ENCODE measurements at places on chromosomes 2 and 18.

GRCh38 chr18:9987931-9988330 lies 74.1 kb downstream of the VAPA start:
- DNase-seq, result no peak

GRCh38 chr2:206208900-206209299 lies 49.2 kb downstream of the EEF1B2 start:
- no peak for DNase-seq

DNA sequence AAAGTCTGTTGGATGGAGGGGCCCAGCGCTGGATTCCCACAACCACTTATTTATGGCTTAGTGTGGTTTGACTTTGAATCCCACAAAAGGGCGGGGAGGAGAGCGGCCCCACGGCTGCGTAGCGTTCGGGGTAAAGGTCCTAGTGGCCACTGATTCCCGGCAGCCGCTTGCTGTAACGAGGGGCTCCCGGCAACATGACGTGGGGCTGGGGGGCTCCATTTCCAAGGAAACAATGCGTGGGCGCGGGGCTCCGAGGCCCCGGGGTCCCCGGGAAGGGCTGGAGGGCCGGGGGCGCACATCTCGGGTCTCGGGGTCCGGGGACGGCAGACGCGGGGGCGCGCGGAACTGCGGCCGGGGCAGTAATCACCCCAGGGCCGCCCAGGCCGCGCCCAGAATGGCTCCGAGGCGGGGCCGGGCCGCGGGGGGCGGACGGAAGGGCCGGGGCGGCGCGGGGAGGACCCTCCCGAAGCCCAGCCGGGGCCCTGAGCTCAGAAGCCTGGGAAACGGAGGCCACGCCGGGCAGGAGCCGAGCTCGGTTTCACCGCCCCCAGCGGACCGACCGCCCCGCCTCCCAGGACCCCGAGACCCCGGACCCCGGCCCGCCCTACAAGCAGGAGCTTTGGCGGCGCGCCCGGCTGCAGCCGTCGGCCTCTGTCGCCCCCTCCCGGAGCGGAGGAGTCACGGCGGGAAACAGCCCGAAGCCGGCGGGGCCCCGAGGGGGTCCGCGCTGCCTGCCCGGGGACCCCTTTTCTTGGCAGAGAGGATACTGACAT lies 11.9 kb upstream of the MLPH start:
- DNase-seq, result peak; percentile 89

GRCh38 chr2:9152975-9153642 lies 53.5 kb upstream of the ASAP2 start:
- no peak for DNase-seq

- DNase-seq, result no peak
These were observed 202.6 kb upstream of the ID2 start for GRCh38 chr2:8479298-8479697.

DNA sequence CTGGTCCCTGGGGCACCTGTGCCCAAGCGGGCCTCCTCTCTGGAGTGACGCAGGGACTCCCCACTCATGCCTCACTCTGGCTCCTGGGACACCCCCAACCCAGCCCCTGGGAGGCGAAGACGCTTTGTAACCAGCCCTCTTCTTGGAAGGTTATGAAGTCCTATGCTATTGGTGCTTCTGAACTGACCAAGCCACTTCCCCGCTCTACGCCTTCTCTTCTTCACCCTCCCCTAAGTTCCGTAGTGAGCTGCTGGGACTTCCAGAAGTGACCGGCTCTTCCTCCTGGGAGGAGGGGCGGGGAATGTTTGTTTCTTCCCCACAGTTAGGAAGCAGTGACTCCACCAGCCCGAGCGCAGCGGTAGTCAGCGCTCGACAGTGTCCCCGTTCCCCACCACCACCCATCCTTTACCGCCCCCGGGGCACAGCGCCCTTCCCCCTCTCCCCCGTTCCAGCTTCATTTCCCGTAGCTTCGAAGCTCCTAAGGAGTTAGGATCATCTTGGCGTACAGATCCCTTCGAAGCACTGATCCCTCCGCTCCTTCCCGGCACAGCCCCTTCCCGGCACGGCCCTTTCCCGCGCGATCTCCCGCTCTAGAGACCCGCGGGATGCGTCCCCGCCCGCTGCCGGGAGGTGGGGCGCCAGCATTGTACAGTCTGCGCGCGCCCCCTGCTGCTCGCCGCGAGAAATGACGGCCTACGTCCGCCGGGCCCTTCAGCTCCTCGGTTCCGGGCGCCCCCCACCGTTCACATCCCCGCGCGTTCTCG lies 25.3 kb upstream of the NOTO start:
- DNase-seq, result peak; percentile 94

- no peak for DNase-seq
These were observed 9.9 kb downstream of the SH2D6 start for GRCh38 chr2:85428343-85428881.

DNA sequence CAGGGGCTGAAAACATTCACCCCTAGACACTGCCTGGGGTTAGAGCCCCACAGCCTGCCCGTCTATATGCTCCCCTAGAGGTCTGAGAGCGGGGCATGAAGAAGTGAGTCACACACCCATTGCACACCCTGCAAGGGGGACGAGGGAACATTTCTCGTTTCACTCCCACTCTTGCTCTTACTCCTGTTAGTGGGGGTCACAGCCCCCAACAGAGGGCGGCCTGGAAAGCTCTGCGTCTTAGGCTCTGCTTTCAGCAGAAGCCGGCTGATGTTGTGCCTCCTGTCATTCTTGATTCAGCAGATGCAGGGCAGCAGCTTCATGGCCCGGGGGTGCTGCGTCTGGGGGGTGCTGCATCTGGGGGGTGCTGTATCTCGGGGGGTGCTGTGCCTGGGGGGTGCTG lies 141.3 kb downstream of the ASB1 start:
- DNase-seq, result no peak

- DNase-seq, result no peak
These were observed 318.5 kb downstream of the HRH4 start for GRCh38 chr18:24778810-24779418.

DNA sequence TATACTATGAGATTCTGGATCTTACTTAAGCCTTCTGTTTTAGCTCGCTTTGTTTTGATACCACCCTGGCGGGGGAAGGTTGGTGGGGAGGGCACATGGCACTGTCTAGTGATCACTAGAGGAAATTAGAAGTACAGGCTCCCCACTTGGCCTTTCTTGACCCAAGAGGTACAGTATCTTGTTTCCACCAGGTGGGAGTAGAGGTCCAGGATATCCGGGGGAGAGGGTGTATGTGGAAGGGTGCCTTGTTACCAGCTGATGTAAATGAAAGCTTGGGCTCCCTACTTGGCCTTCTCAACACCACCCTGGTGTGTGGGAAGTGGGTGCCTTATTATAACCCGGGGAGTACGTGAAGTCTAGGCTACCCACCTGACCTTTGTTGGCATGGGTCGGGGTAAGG lies 7.5 kb downstream of the GALNT1 start:
- DNase-seq, result no peak

DNA sequence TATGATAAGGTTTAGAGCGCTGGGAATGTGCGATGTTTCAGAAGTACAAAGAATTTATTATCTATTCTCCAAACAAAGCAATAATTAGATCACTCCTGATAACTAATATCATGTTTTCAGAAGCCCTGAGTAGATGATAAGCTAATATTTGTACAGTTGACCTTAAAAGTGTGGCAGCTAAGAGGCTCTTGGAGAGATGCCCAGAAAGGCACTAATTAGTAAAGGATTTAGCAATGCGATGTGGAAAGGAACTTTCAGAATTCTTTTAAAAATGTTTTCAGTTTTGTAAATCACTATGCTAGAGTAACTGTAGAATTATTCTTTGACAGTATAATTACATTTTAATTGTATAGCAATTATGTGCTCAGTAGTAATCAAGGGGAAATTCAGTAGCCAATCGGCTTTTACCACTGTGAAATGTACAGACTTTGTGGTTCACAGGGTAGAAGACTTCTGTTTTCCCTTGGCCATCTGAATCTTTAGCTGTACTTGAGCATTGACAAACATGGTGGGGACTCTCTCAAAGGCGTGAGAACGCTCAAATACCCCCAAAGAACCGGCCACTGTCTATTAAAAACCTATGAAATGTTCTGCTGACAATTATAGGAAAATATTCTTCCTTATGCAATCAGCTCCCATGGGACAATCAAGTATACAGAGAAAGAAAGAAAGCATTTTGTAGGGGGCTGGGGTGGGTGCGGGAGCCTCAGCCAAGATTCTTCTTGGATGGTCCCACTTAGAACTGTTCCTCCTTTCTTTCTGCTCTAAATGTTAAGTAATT lies 262.8 kb upstream of the AGAP1 start:
- DNase-seq, result no peak

DNA sequence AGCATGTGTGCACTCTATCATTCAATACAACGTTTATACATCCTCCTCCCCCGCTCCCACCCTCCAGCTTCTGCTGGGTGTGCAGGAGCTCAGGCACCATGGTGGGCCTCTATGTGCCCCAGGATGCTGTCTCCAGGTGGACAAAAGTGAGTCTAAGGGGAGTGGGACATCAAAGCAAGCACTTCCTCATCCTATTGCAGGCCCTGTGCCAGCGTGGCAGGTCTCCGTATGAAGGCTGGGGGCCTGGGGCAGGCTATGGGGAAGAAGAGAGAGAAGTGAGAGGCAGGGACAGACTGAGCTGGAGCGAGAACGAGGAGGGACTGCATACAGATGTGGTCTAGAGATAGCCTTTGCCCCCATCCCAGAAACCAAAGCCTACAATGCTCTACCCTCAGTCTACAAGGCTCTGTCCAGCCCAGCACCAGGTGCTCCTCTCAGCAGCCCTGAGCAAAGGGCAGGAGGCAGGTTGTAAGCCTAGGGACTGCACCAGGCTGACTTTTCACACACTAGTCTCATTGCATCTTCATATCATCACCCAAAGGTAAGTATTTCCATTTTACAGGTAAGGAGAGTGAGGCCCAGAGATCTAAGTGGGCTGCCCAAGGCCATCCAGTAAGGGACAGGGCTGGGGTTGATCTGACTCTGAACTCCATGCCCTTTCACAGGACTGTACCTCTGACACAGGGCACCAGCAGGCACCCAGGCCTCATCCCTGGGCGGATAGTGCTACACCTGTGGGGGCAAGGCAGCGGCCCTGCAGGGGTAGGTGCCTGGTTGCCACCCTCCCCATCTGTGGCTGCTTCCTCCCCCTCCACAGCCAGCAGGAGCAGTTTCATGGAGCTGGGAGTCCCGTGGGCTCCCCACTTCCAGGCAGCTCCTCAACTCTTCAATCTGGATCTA lies 14.0 kb upstream of the ARID5A start:
- no peak for DNase-seq

GRCh38 chr2:38274286-38275276 lies 102.5 kb downstream of the ATL2 start:
- no peak for DNase-seq

DNA sequence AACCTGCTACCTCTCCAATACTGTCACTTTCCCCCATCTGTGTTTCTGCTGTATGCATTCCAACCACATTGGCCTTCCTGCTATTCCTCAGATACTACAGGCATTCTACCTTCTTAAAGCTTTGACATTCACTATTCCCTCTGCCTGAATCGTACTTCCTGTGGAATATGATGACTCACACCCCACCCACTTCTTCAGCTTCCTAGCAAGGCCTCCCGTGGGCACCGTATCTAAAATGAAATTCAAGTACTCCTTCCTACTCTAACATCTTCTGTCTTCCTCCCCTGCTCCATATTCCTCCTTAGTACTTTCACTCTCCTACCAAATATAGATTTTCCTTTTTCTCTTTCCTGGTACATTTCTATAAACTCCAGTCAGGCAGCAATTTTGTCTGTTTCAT lies 710.4 kb downstream of the RNF144A start:
- DNase-seq, result no peak

DNA sequence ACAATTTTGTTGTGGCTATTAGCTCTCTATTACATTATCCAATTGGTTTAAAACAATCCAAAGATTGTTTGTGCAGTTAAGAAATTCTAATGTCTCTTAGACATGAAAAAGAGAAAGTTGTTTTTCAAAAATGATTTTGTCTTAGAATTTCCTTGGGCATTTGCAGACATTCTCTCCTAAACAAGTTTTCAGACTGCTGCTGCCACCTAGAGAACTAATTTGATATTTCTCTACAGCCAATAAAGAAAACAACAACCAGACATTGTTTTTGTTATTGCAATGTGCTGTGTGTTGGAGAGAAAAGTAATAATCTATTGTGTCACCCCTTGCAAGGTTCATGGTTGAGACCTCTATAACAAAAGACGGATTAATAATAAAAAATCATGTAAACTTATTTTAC lies 119.0 kb upstream of the SYT4 start:
- no peak for DNase-seq

DNA sequence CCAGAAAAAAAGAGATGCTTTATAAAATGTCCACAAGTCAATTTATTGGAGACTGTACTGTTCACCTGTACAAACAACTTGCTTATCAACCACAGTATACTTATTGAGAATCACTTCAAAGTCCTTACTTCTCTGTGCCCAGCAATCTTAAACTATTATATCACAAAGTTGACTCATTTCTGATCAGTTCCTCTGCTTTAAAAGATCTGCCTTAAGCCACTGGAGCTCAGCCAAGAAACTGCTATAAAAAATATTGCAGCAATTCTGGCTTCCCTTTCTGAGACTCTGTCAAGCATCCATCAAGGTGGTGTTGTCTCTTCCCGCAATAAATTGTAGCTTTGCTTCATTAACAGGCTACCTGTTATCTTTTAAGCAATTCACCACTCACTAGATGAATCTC lies 375.2 kb upstream of the SPHKAP start:
- DNase-seq, result no peak

GRCh38 chr2:112004253-112004645 lies 50.8 kb upstream of the TMEM87B start:
- peak; percentile 55 for DNase-seq

GRCh38 chr2:232523682-232524597 lies 2.0 kb upstream of the CHRND start:
- DNase-seq, result no peak

- DNase-seq, result no peak
These were observed 127.2 kb upstream of the MAPRE2 start for GRCh38 chr18:34913837-34914661.

- DNase-seq, result no peak
These were observed 8.8 kb downstream of the COPS9 start for GRCh38 chr2:240127191-240127750.

- no peak for DNase-seq
These were observed 28.1 kb upstream of the TMEM247 start for GRCh38 chr2:46451131-46451711.

GRCh38 chr2:178059681-178060080 lies 12.9 kb downstream of the PDE11A start:
- no peak for DNase-seq

DNA sequence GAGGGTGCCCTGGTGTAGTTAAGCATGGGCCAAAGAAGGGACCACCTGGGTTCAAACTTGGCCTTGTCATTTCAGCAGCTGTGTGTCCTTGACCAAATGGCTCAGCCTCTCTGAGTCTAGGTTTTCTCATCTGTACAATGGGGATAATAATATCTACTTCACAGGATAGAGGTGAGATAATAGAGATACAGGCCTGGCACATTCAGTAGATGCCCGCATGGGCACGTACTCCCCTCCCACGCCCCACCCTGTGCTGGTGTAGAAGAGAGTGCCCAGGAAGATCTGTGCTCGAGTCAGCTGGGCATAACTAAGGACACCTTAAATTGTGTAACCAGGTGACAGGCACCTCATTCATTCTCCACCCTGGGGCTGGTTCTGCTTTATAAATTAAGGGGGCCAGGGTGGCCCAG lies 8.4 kb upstream of the TMEM185B start:
- no peak for DNase-seq

GRCh38 chr18:75727456-75727855 lies 300.0 kb upstream of the SMIM21 start:
- DNase-seq, result peak; percentile 39

GRCh38 chr2:169798397-169798717 lies 314 bp upstream of the SSB start:
- DNase-seq, result no peak

- no peak for DNase-seq
These were observed 28.5 kb downstream of the SLC66A2 start for GRCh38 chr18:79922971-79923411.

GRCh38 chr2:128403814-128404708 lies 85.4 kb upstream of the HS6ST1 start:
- no peak for DNase-seq

Data from left cardiac atrium (tissue), 4 donors.